Activated CD8-positive, alpha-beta T cell treated with anti-CD3 and anti-CD28 coated beads for 36 hours (primary cell): ENCODE measurements at places on chromosomes 5 and 9. TPM values are rescaled to one million over a fixed set of nuclear protein-coding genes. Genes with fewer than 3 reads are reported as not detected.

GRCh38 chr9:13529321-13530104, 250.0 kb upstream of the MPDZ start:
- no peak for DNase-seq

Gene CCL21
- total RNA-seq: not detected

Gene IRX1
- total RNA-seq: not detected

Gene SLC27A6
- not detected for total RNA-seq

Gene RIMOC1
- total RNA-seq: 19.5 TPM

Gene ARSI
- not detected for total RNA-seq

DNA sequence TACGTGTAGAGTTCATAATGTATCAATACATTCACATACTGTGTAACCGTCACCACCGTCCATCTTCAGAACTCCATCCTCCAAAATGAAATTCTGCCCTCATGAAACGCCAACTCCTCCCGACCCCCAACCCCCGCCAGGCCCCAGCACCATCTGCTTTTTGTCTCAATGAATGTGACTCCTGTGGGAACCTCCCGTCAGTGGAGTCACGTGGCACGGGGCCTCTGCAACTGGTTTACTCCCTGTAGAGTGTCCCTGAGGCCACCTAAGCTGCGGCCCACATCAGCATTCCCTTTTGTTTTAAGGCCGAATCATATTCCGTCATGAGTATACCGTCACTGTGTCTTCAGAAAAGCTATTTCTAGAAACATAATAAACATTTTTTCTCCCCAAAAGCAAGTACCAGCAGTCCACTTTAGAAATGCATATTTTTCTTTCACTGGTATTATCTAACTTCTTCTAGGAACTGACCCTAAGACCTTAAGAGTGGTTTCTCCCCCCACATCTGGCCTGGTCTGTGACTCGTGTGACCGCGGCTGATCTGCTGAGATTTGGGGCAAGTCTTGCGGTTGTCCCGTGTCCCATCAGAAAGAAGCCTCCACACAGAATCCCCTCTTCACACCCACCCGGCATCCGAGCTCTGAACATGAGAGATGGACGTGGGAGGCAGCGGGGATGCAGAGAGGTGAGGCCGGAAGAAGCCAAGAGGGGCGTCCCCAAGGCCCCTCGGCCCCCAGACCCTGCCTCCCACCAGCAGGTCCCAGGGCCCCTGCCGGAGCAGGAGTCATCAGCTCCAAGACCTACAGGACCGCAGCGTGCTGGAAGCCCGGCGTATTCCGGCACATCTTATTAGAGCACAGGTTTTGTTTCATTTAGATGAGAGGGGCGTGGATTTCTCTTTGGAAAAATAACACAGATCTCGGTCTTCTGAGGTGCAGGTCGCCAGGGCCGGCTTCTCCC, 38.3 kb downstream of the SLC6A3 start:
- no peak for DNase-seq

DNA sequence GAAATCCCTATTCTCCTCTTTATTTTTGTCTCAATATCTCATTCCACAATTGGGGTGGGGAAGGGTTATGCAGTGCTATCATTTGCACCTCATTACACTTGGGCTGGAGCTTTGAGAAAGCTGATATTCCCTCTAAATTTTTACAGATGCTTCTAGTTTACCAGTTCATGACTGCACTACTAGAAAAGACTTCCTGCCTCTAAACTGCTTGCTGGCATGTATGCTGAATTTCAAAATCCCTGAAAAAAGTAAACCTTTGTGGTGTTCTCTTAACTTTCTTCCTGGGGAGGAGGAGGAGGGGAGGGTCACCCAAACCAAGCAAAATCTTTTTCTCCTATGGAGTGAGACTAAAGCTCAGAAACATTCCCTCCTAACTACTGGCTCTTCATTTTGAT, 45.1 kb downstream of the BNC2 start:
- DNase-seq: no peak

Gene LECT2
- total RNA-seq: not detected

- DNase-seq: no peak
Measured at GRCh38 chr5:139664727-139665351, 16.7 kb downstream of the CXXC5 start.

DNA sequence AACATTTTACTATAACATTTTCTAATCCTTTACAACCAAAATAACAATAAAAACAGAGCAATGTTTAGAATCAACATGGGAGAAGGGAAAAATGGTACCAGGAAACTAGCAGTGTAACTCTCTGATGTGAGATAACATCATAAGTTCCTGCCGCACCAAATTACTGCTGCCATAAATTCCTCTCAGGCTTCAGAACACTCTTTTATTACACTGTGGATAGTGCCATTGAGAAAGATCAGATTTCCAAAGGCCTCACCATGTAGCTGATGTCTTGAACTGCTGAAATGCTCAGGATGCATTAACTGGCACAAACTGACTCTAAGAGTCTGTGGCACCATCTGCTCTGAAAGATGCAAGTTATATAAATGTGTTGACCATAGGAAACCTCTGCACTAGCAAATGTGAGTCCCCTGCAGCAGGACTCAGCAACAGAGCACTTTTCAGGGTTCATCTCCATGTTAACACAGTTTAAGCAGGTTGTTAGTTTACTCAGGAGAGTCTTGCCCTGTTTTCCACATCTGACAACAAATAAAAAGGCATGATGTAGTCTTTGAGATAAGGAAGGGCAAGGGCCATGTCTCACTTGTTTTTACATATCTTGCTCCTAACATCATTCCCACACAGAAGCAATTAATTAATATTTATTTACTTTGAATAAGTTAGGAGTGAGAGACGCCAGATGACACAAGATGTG, 218.1 kb downstream of the CETN3 start:
- DNase-seq: no peak

Gene NMUR2
- total RNA-seq: not detected

Gene PFN3
- not detected for total RNA-seq

Gene AJM1
- 5.8 TPM for total RNA-seq

DNA sequence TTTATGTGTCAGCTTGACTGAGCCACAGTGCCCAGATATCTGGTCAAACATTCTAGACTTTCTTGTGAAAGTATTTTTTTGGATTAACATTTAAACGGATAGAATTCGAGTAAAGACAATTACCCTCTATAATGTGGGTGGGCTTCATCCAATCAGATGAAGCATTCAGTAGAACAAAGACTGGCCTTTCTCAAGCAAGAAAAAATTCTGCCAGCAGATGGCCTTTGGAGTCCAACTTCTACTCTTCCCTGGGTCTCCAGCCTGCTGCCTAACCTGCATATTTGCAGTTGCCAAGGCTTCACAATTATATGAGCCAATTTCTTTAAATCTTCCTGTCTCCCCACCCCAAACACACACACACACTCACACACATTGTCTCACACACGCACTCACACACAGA, 86.4 kb downstream of the MED10 start:
- peak; percentile 24 for DNase-seq

- DNase-seq: no peak
Measured at GRCh38 chr9:94553029-94553938, 1.6 kb upstream of the PCAT7 start.

DNA sequence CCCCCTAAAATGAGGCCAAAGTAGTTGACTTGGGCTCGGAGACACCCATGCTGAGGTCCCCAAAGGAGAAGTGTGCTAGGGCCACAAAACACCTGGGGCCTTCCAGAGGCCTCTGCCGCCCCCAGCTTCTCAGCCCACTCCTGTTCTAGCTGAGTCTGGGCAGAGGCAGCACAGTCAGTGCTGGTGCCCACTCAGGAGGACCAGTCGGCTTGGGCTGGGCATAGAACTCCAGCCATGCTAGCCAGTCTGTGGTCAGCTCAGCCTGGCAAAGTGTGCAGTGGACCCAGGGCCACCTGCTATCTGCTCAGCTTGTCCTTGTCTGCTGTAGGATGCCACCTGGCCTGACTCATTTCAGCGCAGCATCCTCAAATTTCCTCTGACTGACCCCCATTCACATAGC, 254.6 kb downstream of the FSTL4 start:
- no peak for DNase-seq

- DNase-seq: peak; percentile 63
Measured at GRCh38 chr5:56669534-56670483, 145.5 kb upstream of the MAP3K1 start.

Gene STPG3
- total RNA-seq: not detected

DNA sequence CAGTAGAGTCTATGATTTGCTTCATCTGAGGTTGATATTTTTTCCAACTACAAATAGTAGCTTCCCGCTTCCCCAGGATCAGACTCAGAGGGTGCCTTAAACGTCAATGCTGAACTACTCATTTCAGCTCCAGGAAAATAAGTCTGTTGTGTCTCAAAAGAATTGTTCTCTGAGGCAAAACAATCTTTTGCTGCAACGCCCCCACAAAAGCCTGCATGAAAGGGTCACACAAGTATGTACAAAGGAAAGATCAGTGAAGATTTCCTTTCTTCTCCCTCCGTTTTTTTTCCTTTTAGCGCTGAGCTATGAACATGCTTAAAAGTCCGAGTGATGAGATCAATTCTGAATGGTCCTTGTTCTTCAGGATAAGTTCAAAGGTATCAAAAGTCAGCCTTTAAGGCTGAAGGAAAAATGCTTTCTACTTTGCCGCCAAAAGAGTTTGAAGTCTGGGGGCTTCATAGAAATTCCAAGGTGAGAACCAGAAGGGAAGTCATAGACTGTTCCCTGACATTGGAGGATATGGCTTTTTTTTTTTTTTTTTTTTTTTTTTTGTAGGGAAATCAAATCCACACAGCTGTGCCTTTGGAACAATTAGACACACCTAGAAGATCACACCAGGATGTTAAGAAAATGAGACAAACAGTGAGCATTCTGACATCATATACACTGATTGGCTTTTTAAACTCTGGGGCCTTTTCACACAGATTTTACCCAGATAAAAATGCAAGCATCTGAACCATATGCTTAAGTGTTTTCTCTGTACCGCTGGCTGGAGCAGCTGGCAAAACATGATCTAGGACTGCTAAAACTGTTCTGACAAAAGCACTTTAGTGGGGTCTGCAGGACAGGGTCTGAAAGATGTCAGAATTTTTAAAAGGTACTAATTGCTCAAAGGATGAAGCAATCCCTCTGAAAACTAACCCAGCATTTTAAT, 329.3 kb downstream of the ENC1 start:
- no peak for DNase-seq

DNA sequence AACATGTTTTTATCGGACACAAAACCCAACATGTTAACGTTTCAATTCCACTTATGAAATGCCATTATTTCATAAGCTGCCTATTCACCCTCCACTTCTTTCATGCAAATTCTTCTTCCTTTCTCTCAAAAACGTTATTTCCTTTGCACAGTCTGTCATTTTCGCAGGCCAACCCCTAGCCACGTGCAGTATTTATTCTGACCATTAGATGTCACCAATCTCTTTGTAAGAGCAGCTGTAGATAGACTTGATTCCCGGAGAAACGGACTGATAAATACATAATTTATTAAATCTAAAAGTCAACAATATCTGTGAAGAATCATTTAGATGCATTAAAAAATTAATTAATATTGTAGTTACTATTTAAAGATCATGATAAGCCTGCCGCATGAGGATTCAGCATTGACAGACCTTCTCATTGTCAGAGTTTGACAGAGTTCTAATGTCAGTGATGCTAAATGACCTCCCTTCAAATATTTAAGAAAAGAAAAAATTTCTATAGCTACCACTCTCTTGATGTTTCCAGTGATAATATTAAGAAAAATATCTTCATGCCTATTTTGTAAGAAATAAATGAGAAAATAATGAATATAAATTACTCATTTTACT, 933.6 kb downstream of the CDH12 start:
- peak; percentile 2 for DNase-seq

Gene ASS1
- 9.8 TPM for total RNA-seq

DNA sequence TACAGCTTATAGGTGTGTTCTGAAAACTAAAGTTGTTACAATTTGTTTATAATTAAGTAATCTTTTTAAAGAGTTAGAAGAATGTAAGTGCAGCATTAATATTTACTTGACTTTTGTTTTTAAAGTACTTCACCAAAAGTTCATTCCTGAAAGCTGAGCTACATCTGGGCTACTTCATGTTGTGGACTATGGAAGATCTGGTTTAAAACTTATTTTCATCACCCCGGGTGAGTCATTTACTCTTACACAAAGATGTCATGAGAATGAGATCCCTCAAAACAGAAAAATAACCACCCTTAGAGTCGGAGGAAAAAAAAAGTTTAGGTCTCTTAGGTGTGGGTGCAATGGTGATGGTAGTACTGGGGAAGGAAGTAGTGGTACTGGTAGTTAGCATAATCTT, 5.1 kb downstream of the POU5F2 start:
- DNase-seq: no peak

Gene KIF27
- total RNA-seq: 2.6 TPM
